ENCODE measurements at places on chromosomes 16 and 17.

DNA sequence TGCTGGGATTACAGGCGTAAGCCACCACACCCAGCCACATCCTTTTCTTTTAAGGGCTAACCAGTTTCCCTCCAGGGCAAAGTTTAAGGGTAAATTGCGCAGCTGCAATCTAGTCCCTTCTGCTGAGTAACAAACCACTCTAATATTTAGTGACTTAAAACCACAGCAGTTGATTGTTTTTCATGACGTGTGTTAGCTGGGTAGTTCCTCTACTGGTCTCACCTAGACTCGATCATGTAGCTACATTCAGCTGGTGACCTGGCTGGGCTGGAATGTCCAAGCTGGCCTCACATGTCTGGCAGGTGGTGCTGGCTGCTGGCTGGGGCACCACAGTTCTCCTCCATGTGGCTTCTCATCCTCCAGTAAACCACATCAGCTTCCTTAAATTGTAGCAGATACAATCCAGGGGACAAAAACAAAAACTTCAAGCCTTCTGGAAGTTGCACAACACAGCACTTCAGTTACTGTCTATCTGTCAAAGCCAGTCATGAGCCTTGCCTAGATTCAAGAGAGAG, 75.5 kb downstream of the GPRC5B start:
- DNase-seq, result no peak

- DNase-seq, result peak; percentile 59
Observed at GRCh38 chr17:67245694-67246402, 852 bp upstream of the HELZ start.

GRCh38 chr17:70310221-70310672, 140.9 kb downstream of the KCNJ2 start:
- no peak for DNase-seq

- DNase-seq, result peak; percentile 74
Observed at GRCh38 chr16:30786115-30786935, 680 bp downstream of the ZNF629 start.

DNA sequence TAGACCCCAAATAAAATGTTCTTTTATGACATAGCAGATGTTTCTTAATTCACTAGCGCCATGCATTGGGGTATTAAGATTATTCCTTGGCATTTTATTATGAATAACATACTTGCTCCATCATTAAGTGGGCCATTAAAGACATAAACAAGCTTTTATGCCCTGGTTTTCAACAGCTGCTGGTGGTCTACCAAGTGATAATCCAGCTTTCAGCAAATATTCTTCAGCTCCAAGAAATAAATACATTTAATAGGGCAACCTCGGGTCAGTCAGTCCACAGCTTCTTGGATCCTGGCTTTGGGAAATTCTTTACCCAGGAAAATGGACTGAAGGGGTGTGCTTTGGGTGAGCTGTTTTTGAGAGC, 217.3 kb upstream of the IRX3 start:
- no peak for DNase-seq

DNA sequence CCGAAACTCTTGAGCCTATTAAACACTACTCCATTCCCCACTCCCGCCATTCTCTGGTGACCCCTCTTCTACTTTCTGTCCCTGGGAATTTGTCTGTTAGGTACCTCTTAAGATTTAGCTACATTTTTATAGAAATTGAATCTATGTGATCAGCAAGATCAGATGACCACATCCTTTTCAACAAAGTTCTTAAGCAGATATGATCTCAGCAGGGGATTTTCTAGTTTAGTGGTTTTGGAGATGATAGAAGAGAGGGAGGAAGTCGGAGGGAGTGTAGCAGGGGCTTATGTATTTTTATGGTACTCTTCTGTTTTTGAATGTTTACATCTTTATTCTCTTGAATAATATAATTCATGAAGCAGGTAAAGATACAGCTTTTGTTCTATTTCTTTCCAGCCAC, 40.8 kb downstream of the RPA1 start:
- DNase-seq, result no peak

- no peak for DNase-seq
Observed at GRCh38 chr17:81713004-81713555, 996 bp downstream of the SLC25A10 start.

DNA sequence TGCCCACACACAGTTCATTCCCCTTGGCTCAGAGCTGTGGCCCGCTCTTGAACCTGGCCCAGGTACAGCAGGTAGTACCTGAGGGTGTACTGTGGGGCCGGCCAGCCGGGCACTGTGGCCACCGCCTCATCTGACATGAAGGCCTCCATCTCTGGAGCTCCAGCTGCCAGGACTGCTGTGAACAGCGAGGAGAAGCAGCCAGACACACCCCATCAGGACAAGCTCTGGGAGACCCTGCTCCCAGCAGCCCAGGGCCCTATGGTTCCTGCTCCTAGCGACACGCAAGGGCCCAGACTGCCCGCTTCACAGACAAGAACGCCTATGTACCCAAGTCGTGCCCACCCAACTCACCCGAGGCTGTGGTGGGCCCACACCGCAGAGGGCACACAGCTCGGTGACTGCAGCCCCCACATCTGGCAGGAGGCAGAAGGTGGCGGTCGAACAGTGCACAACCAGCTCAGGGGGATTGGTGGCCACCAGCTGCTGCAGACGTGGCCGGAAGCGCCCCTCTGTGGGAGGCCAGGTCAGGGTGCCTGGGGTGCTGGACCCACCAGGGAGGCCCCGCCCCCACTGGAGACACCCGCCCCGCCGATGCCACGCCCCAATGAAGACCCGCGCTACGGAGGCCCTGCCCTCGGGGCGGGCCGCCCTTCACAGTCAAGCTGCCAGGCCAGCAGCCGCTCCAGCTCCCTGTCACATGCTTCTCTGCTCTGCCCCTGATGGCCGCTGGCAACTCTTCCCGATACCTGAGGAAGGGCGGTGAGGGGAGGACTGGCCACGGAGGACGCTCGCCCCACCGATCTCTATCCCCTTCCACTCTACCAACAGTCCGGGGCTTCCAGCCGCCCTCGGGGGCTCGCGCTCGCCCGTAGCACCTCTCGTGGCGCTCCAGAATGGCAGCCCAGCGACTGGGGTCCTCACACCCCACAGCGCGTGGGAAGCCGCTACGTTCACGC, 1.1 kb upstream of the STUB1 start:
- DNase-seq, result peak; percentile 83

GRCh38 chr16:242281-242680, 7.7 kb downstream of the FAM234A start:
- DNase-seq, result no peak

- no peak for DNase-seq
Observed at GRCh38 chr16:85477801-85478363, 135.2 kb upstream of the GSE1 start.

DNA sequence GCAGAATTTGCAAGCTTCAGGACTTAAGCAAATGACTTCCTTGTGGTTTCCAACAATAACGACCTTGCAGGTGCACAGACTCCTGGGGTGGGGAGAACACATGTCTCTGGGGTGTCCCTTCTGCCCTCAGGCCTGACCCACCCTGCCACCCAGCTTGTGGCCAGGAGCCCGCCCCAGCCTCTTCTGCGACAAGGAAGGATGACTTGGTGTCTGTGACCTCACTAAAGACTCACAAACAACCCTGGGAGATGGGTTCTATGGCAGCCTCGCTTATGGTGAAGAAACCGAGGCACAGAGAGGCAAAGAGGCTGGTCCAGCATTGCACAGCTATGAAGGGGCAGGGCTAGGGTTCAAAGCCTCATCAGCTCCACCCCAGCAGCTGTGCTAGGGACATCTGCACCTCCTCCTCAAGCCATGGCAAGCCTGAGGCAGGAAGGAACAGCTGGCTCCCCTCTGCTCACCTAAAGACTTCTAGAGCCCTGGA, 2.6 kb downstream of the ATP2A3 start:
- no peak for DNase-seq

GRCh38 chr16:89344846-89345611, 127.5 kb downstream of the ZNF778 start:
- no peak for DNase-seq

- no peak for DNase-seq
Observed at GRCh38 chr17:8806253-8806925, 7.2 kb upstream of the MFSD6L start.

GRCh38 chr16:3149630-3150345, 15.0 kb downstream of the ZNF213 start:
- peak; percentile 77 for DNase-seq

- DNase-seq, result peak; percentile 33
Observed at GRCh38 chr16:761625-762513, 1.3 kb downstream of the MSLN start.

DNA sequence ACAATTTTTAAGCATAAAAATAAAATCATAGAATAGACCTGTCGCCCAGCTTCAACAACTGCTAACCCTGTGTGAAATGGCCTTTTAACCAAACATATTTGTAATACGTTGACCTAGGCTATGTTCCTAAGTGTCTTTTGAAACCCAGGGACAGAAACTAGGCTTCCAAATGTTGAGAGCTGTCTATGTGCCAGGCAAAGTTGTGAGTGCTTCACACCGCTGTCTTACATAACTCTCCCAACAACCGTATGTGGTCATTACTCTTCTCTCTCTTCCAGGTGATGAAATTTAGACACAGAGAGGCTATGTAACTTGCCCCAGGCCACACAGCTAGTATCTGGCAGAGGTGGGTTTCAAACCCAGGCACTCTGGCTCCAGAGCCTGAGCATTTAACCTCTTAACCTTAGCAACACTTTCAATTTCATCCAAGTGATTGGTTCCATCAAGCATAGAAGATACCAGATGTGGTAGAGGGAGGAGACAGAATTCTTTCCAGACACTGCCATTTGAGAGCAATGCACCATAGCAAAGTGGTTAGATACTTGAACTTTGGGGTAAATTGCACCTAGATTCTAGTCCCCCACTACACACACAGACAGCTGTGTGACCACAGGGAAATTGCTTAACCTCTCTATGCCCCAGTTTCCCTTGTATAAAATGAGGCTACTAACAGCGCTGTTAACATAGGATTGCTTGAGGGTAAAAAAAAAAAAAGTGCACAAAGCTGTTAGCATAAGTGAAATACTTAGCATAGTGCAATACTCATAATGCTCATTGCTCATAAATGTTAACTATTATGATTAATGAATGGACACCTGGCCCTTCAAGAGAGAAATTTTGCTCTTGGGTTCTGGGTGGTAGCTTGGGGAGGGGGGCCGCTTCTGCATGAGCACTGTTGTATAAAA, 160.6 kb downstream of the IRX3 start:
- no peak for DNase-seq

DNA sequence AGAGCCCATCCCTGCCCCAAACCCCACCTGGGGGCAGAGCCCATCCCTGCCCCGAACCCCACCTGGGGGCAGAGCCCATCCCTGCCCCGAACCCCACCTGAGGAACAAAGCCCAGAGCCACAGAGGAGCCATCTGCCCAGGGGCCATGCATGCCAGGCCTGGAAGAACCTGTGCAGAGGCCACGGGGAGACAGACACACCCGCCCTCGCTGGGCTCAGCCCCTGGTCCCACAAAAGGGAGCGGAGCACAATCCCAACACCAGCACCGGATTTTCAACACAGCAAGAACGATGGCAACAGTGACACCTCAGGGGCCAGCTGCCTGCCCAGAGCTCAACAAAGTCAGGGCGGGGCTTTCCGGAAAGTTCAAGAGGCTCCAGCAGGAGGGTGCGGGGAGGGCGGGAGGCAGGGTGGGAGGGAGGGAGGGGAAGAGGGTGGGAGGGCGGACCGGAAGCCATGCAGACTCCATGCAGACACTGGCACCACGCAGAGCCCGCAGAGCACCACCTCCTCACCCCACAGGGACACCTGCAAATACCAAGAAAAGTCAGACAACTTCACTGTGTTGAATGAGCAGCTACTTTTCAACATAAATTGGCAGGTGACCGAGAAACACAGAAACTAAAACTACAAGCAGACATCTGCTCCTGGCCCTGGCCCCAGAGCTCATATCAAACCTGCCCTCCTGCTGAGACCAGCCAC, 27.9 kb upstream of the C16orf95 start:
- no peak for DNase-seq

DNA sequence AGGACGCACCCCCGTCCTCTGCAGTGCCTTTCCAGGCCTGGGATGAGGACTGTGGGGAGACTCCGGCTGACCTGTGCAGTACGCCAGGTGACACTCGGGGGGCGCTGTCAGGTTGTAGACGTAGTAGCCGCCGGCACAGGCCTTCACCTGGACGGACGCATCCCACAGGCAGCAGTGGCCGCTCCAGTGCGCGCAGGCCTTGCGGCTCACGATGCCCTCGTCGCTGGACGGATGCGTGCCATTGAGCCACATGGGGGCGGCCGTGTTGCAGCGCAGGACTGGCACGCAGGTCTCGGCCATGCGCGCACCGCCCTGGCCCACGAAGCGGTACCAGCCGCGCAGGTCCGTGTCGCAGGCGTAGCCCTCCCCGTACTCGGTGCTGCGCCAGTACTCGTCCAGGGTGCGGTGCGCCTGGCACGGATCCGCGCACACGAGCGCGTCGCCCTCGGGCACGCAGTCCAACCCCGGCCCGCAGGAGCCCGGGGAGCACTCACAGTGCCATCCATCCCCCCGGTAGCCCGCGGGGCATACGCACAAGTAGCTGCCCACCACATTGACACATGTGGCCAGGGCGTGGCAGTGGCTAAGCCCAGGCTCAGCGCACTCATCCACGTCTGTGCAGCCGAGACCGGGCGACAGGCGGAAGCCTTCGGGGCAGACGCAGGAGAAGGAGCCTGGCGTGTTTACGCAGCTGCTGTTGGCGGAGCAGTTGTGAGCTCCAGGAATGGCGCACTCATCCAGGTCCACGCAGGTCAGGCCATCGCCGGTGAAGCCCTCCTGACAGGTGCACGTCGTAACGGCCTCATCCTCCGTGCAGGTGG, 3.9 kb downstream of the UMOD start:
- DNase-seq, result no peak

GRCh38 chr17:10516065-10516464, 2.3 kb downstream of the MYH1 start:
- no peak for DNase-seq

- peak; percentile 88 for DNase-seq
Observed at GRCh38 chr17:1022278-1023024, 25.5 kb downstream of the TIMM22 start.

DNA sequence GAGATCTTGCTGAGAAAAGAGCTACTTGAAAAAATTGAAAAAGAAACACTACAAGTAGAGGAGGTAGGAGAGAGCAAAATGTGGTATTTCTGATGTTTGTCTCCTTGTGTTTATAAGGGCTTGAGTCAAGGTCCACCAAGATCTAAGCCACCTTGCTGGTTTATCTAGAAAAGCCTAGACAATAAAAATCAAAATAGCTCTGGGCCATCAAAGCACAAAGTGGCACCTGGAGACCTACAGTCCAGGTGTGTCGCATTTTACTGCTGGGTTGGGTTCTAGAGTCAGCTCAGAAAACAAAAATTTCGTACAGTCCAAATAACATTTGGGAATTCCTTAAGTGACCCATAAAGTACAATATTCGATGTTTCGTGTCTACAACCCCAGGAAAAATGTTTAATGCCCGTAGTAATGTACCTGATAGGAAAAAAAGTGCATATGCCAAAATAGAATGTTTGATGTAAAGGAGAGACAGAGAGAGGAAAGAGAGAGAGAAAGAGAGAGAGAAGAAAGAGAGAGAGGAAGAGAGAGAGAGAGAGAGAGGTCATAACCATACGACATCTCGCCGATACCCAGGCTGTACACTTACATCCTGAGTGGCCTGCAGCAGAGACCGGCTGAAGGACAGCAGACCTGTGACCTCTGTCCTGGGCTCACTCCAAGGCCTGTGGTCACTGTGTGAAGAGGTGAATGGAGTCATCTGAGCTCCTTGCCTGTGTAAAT, 27.1 kb downstream of the PRSS54 start:
- no peak for DNase-seq

GRCh38 chr16:66269617-66270332, 96.7 kb upstream of the CDH5 start:
- peak; percentile 65 for DNase-seq

- no peak for DNase-seq
Observed at GRCh38 chr16:19173649-19174383, 5.8 kb downstream of the SYT17 start.

- DNase-seq, result no peak
Observed at GRCh38 chr16:21260870-21261791, 17.0 kb downstream of the CRYM start.

All from left hindlimb (tissue), 1 donor.